Suppressor macrophage (primary cell): ENCODE measurements at places on chromosomes 12 and 14.

- DNase-seq: no peak
Observed at GRCh38 chr12:27595231-27595642, 71.2 kb downstream of the PPFIBP1 start.

- no peak for DNase-seq
Observed at GRCh38 chr12:69719336-69720316, 19.0 kb upstream of the RAB3IP start.

DNA sequence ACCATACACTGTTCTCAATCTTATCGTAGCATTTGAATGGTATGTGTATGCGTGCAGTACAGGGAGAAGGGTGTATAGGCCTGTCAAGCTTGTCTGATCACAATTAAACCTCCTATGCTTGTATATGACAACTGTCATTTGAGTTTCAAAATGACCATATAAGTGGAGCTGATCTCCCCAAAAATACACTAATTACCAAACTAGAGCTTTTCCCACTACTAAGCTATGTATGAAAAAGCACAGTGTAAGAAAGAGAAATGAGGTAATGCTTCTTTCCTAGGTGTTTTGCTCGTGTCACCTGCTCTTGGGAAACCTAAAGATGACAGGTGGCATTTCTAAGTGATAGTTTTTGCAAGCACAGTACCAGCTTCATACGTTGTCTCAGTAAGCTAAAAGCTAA, 1.1 kb upstream of the STK38L start:
- DNase-seq: no peak

DNA sequence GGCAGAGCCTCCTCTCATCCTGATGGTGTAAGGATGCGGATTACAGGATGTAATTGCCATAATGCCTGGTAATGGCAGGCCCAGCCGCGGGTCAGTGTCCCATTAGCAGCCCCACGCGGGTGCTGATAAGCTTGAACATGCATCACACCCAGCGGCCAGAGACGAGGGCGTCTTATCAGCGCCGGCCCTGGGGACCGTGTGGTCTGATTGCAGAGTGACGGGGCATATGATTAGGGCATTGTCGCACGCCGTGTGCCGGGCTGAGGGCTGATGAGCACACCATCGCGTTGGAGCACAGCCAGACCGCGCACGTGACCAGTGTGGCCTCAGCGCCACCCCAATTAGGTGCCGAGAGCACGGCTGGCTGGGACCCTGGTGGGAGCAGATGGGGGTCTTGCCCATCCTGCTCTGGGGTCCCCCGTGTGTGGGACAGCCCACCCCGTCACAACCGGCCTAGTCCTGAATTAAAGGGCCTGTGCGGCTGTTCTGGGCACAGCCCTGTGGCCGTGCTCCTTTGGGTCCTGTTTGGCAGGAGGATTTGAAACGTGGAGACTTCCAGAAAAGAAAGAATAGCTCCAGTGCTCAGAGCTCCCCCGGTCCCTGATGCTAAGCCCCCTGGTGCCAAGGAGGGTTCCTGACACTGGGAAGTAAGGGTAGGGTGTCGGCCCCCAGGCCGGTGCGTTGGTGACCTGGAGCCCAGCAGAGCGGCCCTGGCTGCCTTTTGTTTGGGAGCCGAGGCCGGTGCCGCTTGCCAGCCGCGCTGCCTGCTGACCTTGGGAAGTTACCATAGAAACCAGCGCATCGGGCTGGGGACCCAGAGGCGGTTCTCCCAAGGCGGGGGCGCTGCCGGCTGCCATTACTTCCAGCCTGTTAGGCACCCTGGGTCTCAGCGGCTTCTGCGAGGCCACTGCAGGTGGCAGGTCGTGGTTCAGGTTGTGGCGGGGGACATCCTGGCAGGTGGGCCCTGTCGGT, 20.7 kb downstream of the KIF26A start:
- DNase-seq: no peak

- no peak for DNase-seq
Observed at GRCh38 chr12:21945002-21945401, 3.8 kb upstream of the ABCC9 start.

- DNase-seq: no peak
Observed at GRCh38 chr12:103657331-103657730, 70.3 kb downstream of the STAB2 start.

- peak; percentile 2 for DNase-seq
Observed at GRCh38 chr12:117363953-117364486, 2.6 kb upstream of the NOS1 start.

- no peak for DNase-seq
Observed at GRCh38 chr12:114848666-114849065, 164.7 kb upstream of the TBX3 start.

- peak; percentile 25 for DNase-seq
Observed at GRCh38 chr12:74415633-74416032, 122.0 kb upstream of the ATXN7L3B start.

DNA sequence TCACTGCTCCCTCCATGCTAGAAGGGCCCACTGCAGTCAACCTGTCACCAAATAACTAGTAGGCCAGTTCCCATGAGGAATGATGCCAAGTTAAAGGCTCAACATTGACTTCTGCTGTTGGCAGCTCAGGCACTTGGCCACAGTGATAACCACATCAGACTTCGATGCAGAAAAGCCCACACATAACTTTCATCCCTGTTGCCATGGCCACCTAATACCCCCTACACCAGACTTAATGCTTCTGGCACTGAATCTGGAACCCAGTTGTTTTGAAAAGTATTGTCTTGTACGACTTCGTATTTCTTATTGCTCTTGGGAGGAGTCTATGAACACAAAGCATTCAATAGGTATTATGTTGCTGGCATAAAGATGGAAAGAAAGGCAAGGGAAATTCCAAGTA, 44.3 kb upstream of the HELB start:
- DNase-seq: no peak
